ENCODE measurements at places on chromosomes 12 and 14. TPM values are rescaled to one million over a fixed set of nuclear protein-coding genes. Genes with fewer than 3 reads are reported as not detected.

DNA sequence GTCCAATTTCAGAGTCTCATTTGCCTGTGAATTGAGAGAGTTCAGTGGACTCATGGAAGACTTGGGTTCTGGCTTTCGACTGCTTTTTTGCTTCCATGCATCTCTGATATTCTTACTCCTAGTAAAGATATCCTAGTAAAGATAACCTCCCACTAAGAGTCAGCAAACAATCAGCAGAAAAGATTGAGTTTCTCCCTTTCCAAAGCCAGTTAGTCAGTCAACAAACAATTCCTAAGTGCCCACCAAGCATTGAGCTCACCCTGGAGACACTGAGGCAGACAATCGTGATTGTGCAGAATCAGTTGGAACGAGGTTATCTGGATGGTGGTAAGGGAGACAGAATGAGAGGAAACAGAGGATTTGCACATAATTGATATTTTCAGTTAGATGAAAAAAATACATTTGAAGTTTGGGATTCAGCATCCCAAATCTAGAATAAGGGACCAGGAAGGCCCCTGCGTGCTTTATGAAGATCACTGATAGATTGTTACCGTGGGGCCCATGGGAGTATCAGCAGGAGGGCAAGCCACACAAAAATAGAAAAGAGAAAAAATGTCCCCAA lies 99.7 kb upstream of the SLC38A2 start:
- no peak for DNase-seq

GRCh38 chr14:88478931-88479330 lies 75.9 kb downstream of the PTPN21 start:
- no peak for DNase-seq

DNA sequence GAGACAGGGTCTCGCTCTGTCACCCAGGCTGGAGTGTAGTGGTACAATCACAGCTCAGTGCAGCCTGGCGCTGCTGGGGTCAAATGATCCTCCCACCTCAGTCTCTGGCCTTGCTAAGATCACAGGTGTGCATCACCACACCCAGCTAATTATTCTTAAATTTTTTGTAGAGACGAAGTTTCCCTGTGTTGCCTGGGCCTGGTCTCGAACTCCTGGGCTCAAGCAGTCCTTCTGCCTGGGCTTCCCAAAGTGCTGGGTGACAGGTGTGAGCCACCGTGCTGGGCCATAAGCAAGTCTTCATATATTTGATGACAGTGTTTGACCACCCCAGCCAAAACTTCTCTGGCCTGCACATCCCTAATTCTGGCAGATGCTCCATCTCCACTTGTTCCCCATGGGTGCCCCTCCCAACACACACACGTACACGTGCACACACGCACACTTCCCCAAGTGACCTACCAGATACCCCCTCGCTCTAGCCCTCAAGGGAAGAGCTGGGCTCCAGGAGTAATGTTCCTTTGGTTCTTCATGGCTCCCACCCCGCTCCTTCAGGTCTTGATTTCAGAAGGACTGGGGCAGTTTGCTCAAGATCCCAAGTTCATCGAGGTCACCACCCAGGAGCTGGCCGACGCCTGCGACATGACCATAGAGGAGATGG lies 104.3 kb upstream of the FKBP4 start:
- DNase-seq: no peak

- no peak for DNase-seq
Observed at GRCh38 chr12:110857528-110857927, 10.7 kb downstream of the CCDC63 start.

- DNase-seq: no peak
Observed at GRCh38 chr12:116717466-116718437, 20.1 kb downstream of the SPRING1 start.

DNA sequence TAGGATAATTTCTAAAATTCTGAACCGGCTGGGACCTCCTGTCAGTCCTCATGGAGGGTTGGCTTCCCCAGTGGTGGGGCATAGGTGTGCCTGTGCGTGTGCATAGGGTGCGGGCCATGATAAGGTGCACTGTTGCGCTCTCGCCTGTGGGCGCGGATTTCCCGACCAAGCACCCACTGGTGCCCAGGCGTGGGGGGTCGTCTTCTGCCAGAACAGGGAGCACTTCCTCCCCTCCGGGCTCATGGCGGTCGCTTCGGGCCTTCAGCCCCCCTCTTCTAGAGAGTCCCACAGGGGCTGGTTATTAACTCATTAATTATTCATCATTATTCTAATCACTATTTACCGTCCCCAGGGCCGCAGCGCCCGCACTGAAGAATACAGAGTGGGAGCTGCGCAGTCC lies 2.8 kb downstream of the C1QL4 start:
- no peak for DNase-seq

GRCh38 chr12:56990648-56991318 lies 15.6 kb downstream of the ZBTB39 start:
- DNase-seq: no peak

DNA sequence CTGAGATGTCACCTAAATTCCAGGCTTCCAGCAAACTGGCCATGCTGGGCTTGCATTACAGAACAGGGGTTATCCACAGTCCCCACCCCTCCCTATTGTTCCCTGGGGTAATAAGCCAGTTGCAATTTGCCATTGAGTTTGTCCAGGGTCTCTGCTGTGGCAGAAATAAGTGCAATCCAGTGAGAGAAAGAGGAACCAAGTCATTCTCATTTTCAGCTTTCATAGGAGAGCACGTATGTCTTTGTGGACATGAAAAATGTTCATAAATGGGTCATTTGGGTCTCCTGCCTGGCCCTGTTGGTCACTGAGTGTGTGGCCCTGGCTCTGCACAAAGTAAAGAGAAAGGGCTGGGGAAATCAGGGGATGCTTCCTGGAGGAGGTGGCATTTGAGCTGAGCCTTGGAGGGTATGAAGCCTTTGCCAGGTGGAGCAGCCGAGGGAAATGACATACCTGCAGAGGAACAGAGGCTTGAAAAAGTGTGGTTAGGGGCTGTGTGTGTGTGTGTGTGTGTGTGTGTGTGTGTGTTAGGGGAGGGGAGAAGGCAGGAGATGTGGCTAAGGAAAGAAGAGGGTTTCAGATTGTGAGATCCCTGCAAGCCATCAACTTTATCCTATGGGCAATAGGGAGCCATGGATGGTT lies 29.3 kb downstream of the CMKLR1 start:
- DNase-seq: no peak

GRCh38 chr14:96204151-96205058 lies at the start of gene BDKRB2:
Gene BDKRB2 (plus strand): TSS chr14:96204839. CDS start chr14:96237108, 32,269 bp downstream.
- DNase-seq: no peak

DNA sequence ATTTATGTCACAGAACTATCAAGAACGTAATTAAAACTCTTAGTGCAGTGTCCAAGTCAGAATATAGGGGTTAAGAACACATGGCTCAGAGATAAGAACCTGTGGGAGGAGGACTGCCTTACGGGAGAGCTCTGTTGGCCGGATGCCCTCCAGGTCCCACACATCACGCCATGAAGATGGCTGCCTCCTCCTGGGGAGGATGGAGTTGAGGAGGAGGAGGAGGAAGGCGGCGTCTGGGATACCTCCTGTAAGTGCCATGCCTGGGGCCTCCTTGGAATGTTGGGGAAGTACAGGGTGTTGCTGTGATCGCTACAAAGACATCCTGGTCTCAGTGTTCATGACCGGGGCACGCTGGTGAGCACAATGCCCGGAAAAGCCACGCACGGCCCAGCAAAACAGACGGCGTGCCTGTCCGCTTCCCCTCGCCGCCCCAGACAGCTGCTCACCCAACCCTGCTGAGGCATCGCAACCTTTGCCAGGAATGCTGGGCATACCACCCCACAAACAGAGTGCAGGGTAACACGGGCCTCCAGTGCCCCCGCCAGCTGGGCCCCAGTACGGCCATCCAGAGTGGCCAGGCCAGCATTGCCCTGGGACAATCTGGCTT lies 28.7 kb upstream of the CD9 start:
- DNase-seq: no peak

DNA sequence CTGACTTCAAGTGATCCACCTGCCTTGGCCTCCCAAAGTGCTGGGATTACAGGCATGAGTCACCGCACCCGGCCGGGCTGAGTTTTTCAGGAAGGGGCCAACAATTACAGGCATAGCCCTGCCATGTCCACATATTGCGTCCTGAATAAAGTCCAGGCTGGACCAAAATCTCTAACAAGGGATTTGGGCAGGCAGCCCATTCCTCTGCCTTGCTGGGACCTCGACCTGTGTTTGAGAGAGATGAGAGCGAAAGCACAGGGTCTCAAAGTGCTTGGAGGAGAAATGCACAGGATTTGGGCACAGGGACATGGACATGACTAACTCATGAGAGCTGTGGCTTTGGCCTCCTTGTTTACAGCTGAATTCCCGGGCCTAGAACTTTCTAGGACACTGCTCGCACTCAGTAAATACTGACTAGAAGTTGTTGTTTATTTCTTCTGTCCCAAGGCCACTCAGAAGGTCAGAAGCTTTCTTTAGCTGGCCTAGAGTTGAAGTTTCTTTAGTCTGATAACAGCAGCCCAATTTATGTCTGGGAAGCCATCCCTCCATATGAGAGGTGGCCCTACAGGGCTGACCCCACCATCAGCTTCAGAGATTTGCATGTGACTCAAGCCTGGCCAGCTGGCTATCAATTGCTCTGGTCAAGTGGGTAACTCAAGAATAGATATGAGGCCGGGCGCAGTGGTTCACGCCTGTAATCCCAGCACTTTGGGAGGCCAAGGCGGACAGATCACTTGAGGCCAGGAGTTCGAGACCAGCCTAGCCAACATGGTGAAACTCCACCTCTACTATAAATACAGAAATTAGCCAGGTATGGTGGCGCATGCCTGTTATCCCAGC lies 11.7 kb downstream of the CAMKK2 start:
- no peak for DNase-seq

DNA sequence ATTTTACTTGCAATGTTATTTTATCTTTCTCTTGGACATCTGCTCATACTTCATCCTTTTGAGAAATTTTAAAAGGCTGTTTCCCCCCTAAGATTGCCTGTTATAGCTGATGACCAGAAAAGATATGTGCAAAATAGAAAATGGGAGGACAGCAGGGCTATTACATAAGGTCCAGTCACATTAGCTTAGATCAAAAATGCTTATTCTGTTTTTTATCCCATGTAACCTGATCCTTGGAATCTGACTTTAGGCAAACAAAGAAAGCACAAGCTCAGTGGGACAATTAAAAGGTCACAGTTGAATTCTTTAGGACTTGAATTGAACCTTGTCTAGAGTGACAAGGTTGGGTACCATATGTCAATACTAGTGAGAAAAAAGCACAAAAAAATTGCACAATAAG lies 65.1 kb upstream of the TRHDE start:
- no peak for DNase-seq

DNA sequence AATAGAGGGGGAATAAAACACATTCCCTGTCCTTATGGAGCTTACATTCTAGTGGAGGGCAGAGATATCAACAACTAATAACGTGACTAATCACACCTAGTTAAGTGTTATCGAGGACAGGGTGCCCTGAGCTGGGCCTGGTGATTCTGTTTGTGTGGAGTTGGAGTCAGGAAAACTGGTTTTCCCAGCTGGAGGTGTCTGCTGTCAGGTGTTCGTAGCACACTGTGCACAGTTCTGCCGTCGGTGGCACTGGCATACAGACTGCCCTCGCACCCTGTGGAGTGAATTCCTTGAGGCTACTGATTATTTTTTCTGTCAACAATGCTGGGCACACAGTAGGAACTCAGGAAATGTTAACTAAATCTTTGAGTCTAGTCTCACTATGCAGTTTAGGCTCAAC lies 900 bp upstream of the MTERF2 start:
- no peak for DNase-seq

- no peak for DNase-seq
Observed at GRCh38 chr14:35696575-35696974, 112.5 kb downstream of the RALGAPA1 start.

DNA sequence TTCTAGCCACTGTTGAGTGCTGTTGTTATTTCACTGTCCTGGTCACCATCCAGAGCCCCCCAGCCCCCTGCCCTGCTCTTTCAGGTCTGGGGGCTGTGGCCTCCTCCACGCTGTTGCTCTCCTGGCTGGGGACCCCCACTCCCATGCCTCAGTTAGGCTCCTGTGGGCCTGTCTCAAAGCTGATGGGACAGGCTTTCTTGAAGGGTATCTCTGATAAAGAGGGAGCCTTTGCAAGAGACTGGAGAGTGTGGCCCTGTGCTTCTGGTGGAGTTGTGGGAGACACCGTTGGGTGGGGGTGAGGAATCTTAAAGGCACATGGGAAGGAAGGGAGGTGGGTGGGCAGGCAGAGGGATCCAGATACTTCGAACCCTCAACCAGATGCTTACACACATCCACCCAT lies 12.2 kb upstream of the KRT86 start:
- DNase-seq: no peak

- no peak for DNase-seq
Observed at GRCh38 chr12:3310271-3311026, 180.6 kb upstream of the PRMT8 start.

GRCh38 chr14:61471297-61472005 lies 150.1 kb downstream of the PRKCH start:
- DNase-seq: no peak

GRCh38 chr14:32934881-32935633 lies 3.6 kb upstream of the NPAS3 start:
- no peak for DNase-seq

OTX2 gene
- not detected for total RNA-seq

SMCO2 gene
- total RNA-seq: not detected

MAP3K9 gene
- 1.7 TPM for total RNA-seq

LRRC43 gene
- total RNA-seq: not detected

PTPRR gene
- total RNA-seq: 0.95 TPM

CDH24 gene
- total RNA-seq: 1.9 TPM

PIK3C2G gene
- 0.19 TPM for total RNA-seq
